ENCODE measurements at places on chromosomes 12 and 14.

DNA sequence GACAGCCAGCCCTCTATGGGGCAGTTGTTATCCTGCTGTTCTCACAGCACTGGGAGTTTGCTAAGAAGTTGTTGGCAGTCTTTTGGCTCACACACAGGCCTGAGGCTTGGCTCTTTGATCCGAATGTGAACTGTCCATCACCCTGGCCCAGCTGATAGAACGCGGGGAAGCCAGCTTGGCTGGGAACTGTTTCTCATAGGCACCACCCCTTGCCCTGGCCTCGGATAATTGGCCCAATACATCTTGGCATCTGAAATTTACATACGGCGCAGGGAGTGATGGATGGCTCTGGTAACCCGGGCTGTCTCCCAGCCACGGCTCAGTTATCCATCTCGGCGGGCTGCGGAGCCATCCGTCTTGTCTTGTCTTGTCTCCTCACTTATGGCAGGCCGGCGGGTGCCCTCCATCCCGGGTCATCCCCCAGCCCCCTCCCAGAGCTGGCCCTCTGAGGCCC is 164.1 kb downstream of the PHETA1 start:
- no peak for DNase-seq

DNA sequence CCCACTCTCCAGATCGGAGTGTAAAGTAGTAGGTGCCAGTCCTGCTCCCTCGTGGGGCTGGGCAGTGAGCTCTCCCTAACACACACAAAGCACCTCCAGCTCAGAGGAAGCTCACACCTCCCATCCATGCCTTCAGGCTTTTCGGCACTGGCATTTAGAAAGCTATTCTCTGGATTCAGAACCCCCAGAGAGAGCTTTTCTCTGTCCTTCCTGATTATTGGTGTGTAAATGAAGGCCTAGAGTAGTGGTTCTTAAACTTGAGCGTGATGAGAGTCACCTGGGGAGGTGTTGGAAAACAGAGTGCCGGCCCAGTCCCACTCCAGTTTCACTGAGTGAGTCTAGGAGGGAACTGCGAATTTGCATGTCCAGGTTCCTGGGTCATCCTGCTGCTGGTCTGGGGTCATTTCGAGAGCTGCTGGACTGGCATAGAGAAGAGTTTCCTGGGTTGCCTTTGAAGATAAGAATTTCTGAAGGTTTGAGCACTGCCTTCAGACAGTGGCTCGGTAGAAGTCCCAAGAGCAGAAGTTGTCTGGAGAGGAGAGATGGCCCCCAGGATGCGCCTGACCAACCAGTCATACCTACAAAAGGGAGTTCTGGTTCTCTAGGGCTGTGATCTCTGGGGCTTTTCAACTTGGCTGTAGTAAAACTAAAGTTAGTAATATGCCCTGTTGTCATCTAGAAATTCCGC is 15.1 kb downstream of the CD9 start:
- no peak for DNase-seq

DNA sequence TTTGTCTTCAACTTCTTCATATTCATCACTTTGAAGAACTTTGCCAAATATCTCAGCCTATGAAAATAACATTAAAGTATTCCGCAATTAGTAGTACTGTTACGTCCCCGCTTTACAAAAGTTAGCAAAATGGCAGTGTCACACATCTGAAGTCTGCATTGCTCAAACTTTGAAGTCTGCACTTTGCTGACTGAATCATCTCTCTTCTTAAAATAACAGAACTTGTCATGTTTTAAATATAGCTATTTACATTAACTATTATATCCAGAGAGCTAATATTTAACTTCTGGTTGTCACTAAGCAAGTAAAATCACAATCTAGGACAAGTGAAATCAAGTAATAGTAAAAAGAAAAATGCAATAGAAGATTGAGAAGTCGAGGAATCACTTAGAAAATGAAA is 34.5 kb downstream of the IPO8 start:
- DNase-seq: no peak

GRCh38 chr12:128705140-128705539 is 118.6 kb downstream of the SLC15A4 start:
- DNase-seq: no peak
